ENCODE measurements at places on chromosomes 4 and X.
A peak's percentile ranks its signal among the peaks of the same experiment; 100 is the strongest.

DNA sequence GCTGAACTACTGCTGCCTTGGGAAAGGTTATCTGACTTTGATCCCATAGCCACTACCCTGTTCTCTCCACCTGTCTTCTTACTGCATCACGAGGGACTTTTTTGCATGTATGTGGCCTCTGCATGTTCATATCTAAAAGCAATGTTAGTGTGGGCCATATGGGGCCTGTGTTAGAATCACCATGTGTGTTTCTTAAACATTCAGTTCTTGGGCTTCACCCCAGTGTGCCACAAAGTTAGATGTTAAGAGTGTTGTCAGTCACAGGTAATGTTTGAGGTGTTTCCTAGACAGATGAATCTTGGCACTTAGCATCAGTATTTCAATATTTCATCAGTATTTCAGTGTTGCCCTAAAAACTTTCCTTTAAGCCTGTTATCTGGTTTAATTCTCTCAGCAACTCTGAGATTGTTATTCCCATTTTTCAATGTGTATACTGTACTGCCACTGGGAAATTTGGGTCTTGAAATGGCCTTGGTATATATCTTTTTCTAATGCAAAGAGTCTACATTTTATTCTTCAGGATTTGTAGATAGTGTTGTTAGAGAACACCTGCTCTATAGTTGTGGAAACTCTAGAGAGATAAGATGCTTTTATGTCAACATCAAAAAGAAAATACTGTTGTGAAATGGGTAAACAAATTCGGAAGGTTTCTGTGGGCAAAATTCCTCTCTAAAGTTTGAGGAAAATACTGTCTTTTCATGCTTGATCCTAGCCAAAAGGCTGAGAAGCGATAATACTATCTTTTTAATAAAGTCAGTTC lies 259.7 kb downstream of the BMPR1B start:
- no peak for DNase-seq

DNA sequence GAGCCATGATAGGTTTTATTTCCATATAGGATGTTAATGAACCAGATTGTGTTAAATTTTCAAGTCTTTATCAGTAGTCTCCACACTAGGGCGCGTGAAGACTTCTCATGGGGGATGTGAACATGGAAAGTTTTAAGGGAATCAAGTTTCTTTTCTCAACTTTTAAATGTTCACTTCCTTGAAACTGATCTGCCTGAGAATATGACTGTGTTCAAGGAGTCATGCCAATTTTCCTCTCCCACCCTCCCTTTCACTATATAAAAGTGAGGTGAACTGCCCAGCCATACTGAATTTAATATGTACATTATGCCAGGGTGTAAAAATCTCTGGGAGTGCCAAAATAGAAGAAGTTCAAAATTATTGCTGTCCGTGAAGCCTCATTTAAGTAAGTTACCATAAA lies 30.4 kb upstream of the HPGDS start:
- no peak for DNase-seq

DNA sequence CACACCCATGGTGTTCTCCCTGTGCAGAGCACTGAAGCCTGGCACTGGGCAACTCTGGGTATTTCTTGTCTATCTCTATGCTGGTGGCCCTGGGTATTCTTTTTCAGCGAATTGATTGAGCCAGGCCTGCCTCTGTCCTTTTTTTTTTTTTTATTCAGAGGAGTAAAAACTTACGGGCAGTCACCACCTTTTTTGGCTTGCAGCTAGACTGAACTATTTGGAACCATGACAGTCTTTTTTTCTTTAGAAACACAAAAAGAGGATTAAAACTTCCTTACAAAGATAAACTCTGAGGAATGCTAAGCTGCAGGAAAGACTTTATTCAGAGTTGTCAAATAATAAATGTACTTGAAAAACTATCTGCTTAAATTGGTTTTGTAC lies 119.2 kb upstream of the STIM2 start:
- no peak for DNase-seq

GRCh38 chrX:122248681-122249080 lies 935.4 kb upstream of the GRIA3 start:
- DNase-seq, result no peak

DNA sequence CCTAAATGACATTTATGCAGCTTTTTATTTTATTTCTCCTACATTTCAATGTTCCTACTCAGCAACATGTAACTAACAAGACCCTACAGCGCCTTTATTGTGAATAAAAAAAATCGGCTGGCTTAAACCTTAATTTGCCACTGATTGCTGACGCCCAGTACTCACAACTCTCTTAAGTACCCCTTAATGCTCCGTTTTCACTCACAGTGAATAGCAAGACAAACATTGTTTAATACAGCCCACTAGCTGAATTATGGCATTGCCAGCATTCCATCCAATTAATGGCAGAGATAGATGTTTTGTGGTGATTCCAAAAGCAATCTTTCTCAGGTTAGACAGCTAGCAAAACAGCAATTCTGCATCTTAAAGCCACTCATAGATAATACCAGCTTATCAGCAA lies 61.1 kb downstream of the PPARGC1A start:
- no peak for DNase-seq

DNA sequence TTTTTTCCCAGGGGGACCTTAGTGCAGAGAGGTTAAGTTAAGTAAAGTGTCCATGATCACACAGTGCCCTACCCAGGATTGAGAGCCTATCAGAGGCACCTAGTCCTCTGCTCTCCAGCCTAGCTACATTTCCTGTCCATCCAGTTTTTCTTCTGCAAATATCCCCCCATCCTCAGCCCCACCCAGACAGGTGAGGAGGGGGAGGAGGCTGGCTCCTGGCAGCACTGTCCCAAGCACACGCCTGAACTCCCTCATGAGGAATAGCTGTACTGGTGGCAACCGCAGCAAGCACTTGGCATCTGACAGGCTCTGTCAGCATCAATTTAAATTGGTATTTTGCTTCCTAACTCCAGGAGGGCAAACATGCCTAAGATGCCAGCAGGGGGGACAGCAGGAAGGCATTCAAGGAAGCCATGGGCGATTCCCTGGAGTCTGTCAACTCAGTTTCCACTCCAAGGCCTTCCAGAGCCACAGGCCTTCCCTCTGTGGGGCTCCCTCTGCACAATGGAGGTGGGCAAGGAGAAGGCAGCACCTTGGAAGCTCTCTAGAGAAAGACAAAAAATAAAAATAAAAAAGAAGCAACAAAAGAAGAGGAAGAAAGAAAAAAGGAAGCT lies 6.4 kb upstream of the FRMPD3 start:
- no peak for DNase-seq

GRCh38 chrX:153947009-153947769 lies 2.7 kb upstream of the RENBP start:
- peak; percentile 60 for DNase-seq

DNA sequence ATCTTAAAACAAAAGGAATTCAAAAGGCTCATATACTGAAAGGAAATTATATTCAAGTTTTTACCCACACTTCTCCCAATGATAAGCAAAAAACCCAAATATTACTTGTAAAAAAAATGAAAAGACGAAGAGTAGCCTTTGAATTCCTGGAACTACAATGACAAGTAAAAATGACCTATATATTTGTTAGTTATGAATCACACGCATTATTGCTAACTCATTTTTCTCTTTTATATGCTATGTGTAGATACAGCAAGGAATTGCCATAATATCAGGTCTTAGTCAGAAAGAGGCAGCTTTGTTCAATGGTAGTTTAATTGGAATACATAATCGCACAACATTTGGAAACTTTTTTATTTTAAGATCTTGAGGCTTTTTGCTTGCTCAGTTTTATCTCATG lies 22.7 kb upstream of the ASB5 start:
- DNase-seq, result no peak

GRCh38 chr4:117357866-117358265 lies 272.5 kb upstream of the TRAM1L1 start:
- no peak for DNase-seq

DNA sequence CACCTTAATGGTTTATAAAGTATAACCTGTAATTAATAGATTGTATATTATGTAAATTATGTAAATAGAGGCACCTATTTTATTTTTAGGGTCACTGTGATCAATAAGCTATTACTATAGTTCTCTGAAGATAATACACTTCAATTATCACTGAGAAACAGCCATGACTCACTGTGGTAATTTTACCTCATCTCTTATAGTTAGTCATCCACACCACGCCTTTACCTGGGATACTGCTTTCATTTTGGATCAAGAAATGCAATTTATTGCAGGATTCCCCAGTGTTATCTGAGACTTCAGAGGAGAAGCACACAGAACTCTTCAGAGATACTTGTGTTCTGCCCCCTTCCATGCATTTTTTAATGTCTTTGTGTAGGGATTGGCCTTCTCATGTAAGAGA lies 348.1 kb upstream of the ATOH1 start:
- no peak for DNase-seq

GRCh38 chr4:165621983-165622382 lies 243.2 kb downstream of the CPE start:
- DNase-seq, result no peak

- DNase-seq, result peak; percentile 13
These were observed 187.3 kb downstream of the MAB21L2 start for GRCh38 chr4:150769248-150769647.

GRCh38 chrX:17459008-17459611 lies 84.1 kb downstream of the NHS start:
- peak; percentile 7 for DNase-seq

GRCh38 chr4:187016101-187016500 lies 292.4 kb upstream of the FAT1 start:
- no peak for DNase-seq

GRCh38 chr4:170497112-170497511 lies 407.4 kb upstream of the AADAT start:
- peak; percentile 8 for DNase-seq

GRCh38 chr4:152342293-152342692 lies 193.6 kb downstream of the FBXW7 start:
- no peak for DNase-seq

- no peak for DNase-seq
These were observed 77.6 kb upstream of the FRMPD4 start for GRCh38 chrX:12060489-12061260.

- no peak for DNase-seq
These were observed 952.9 kb downstream of the FAT4 start for GRCh38 chr4:126267689-126268088.

GRCh38 chr4:85402371-85402770 lies 72.6 kb upstream of the ARHGAP24 start:
- no peak for DNase-seq

- DNase-seq, result no peak
These were observed 205.7 kb downstream of the CAMK2D start for GRCh38 chr4:113555868-113556267.

DNA sequence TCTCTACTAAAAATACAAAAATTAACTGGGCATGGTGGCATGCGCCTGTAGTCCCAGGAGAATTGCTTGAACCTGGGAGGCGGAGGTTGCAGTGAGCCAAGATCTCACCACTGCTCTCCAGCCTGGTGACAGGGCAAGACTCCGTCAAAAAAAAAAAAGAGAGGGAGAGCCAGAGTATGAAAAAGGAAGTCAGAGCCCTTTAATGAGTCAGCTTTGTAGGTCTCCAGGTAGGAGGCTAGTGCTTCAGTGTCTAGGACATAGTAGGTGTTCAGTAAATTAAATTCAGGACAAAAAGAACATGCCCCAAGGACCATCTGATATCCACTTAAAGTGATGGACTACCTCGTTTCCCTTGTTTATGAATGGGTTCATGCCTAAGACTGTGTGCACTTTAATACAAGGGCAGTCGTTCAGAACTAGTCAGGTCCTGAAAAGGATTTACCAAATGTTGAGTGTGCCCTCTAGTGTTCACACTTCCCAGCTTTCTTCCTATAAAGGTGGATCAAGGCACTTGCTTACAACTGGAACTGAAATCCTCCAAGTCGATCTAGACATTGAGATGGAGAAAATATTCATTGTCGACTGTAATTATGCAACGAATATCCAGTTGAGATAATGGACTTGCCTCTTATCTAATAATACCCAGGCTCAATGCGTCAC lies 29.0 kb downstream of the F9 start:
- peak; percentile 10 for DNase-seq

- DNase-seq, result no peak
These were observed 55.0 kb upstream of the TMEM33 start for GRCh38 chr4:41880022-41880837.

DNA sequence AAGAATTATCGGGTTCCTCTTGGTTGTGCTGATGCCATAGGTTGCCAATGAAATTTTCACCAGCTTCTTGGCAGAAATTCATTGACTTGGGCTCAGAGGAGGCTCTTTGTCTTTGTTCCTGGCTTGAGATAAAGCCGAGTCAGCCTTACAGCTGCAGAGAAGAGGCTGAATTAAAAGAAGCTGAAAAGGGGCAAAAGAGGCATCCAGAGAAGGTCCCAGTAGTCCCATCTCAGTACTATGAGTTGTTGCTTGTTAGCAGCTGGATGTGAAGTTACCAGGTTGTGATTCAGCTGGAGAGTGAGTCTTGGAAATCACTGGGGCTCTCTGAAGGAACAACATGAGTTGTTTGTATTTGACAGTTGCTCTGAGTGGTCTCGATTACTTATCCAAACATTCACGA lies 59.7 kb downstream of the SMAD1 start:
- DNase-seq, result no peak

GRCh38 chr4:73528171-73528570 lies 46.6 kb downstream of the AFM start:
- no peak for DNase-seq

- DNase-seq, result no peak
These were observed 101.4 kb downstream of the ARHGAP10 start for GRCh38 chr4:147833254-147833653.

DNA sequence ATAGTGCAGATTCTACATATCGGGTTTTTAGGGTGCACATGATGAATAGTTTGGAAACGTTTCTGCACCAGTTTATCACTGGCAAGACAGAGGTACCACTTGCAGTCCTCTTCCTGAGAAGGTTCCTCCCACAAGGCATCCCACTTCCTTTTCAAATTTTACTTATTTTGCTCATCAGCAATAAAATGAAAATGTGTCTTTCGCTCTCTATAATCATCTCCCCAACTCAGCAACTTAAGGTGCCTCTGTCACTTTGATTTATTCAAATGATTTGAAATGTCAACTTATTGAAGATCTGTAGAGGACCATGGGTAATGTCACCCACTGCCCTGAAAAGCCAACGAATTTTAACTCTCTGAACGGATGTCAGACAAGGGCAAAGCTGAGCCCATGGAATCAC lies 53.2 kb downstream of the VGLL1 start:
- DNase-seq, result no peak

- DNase-seq, result no peak
These were observed 63.8 kb upstream of the MTM1 start for GRCh38 chrX:150504397-150505182.

DNA sequence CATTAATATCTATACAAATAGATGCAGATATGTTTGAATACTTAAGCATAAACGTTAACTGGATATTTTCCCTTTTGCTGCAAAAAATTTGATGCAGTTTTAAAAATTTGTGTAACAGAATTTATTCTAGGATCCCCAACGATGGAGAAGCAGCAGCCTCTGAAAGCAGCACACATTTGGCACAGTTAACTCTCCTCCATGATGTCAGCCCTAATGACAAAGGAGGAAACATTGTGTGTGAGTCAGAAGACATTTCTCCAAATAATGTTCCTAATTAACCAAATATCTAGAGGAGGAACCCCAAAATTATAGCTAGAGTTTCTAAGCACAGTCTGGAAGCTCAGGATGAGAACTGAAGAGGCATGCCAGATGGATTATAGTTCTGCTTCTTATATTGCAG lies 281.9 kb upstream of the MAD2L1 start:
- DNase-seq, result no peak

Measured in COLO829 (cell line).